Activated CD4-positive, alpha-beta memory T cell treated with anti-CD3 and anti-CD28 coated beads for 36 hours (primary cell): ENCODE measurements at places on chromosomes 16 and 17. TPM values are rescaled to one million over a fixed set of nuclear protein-coding genes. Genes with fewer than 3 reads are reported as not detected.

SLC6A2 gene
- total RNA-seq: not detected

DNA sequence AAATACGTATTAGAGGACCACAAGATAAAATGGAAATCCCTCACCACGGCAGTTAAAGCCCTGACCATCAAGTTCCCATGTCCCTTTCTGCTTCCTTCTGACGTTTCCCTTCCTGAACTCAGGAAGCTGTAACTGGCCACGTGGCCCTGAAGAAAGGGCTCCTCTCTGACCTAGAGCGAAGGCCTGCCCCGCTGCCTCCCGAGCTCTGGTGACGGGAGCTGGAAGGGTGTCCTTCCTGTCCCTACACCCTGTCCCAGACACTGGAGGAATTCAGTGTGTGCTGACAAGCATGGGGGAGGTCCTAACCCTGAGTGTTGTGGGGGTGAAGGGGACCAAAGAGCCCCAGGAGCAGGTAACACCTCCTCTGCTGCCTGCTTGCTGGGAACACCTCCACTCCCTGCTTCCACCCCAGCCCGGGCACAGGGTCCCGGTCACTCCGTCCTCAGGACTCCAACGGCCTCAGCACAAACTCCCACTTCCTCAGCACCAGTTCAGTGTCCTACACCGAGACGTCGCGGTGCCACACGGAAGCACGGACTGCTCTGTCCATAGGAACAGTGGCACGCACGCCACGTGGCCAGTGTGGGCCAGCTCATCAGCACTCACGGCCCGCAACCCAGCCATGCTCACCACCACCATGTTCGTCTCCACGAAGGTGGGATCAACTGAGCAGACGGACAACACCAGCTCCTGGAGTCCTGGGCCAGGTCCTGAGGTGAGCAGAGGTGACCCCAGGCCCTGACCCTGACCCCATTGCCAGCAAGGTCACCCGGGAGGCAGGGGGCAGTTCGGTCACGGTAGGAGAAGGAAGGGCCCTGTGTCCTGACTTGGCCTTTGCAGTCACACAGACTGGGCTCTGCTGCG is 16.9 kb downstream of the TMEM235 start:
- H3K27me3 ChIP-seq: no peaks in the 10 kb centered on the region
- no peak for DNase-seq
- H3K27ac ChIP-seq: no peak overlapping the region
- no peak overlapping the region for H3K4me3 ChIP-seq
- H3K36me3 ChIP-seq: no peaks in the 10 kb centered on the region
- peaks cover 25% of the 10 kb centered on the region for H3K4me1 ChIP-seq

GRCh38 chr17:78147315-78147998 is 1.3 kb downstream of the C17orf99 start:
- no peak overlapping the region for H3K4me3 ChIP-seq
- peaks cover 2% of the 10 kb centered on the region for H3K36me3 ChIP-seq
- H3K27ac ChIP-seq: peak overlapping the region; percentile 38
- H3K27me3 ChIP-seq: no peaks in the 10 kb centered on the region

GRCh38 chr16:64627781-64628180 is 494.1 kb downstream of the CDH11 start:
- H3K4me3 ChIP-seq: no peak overlapping the region
- H3K36me3 ChIP-seq: no peaks in the 10 kb centered on the region
- no peaks in the 10 kb centered on the region for H3K27me3 ChIP-seq
- no peak for DNase-seq

GRCh38 chr17:41667280-41668041 is 21.2 kb upstream of the EIF1 start:
- no peaks in the 10 kb centered on the region for H3K36me3 ChIP-seq
- no peaks in the 10 kb centered on the region for H3K27me3 ChIP-seq
- peaks cover 51% of the 10 kb centered on the region for H3K4me1 ChIP-seq
- DNase-seq: no peak
